ENCODE measurements at places on chromosomes 4 and X.

GRCh38 chr4:94523617-94524016 lies 71.9 kb downstream of the PDLIM5 start:
- no peak for DNase-seq

GRCh38 chr4:31678356-31678755 lies 958.2 kb downstream of the PCDH7 start:
- DNase-seq = no peak

DNA sequence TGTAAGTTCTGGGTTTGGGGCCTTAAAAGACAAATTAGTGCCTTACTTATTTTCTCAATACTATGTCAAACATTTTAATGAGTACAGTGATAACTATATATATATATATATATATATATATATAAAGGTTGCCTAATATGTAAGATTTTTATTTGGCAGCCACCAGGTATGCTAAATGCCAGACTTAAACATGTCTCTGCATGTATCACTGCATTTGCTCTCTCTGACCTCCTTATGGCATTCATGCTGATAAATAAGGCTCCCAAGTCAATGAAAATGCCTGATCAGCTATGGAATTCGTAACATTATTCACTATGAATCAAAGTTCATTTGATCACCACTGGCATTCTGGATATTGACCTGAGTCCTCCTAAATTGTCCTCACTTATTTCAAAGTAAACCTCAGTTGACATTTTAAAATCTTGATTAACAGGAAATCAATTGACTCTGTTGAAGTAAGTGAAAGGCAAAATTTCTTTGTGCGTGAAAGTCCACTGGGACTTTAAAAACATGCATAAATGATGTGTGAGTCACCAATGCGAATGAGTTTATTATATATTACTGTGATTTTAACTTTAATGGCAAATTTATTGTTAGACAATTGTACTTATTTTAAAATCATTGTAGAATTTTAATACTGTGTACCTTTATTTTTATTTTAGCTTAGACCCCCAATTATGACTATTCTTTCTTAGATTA lies 29.2 kb upstream of the AREG start:
- no peak for DNase-seq

DNA sequence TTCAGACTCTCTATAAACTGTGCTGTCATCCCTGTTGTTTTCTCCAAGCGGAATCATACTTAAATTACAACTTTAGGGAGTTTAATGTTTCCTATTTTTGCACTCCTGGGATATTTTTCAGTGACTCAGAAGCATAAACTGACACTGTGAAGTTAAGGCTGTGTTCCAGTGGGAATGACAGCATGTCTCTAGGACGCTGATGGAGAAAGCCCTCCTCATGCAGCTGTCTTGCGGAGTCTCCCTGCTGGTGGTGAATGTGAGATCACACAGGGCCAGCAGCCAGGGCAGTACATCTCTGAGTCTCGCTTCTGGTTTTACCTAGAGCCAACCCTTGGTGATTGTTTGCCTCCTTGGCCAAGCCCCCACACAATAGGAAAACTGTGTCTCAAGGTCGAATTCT lies 53.3 kb downstream of the NFKB1 start:
- DNase-seq = no peak

- no peak for DNase-seq
Measured at GRCh38 chr4:33739884-33740632, 2504.3 kb downstream of the ARAP2 start.

- DNase-seq = no peak
Measured at GRCh38 chrX:132532097-132532496, 43.3 kb upstream of the MBNL3 start.

- no peak for DNase-seq
Measured at GRCh38 chrX:79139446-79139845, 5.0 kb upstream of the GPR174 start.

DNA sequence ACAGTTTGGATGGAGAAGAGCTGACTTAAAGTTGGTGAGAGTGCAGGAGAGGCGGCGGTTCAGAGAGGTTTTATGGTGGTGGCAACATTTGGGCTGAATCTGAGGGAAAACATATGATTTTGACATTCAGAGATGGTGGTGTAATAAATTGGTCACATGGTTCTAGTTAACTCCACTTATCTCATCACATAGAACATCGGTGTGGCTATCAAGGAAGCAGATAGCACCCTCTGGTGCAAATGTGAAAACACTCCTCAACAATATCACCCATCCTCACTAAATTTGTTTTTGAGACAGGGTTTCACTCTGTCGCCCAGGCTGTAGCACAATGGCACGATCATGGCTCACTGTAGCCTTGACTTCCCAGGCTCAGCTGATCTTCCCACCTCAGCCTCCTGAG lies 28.8 kb downstream of the SUPT20HL2 start:
- DNase-seq = no peak

DNA sequence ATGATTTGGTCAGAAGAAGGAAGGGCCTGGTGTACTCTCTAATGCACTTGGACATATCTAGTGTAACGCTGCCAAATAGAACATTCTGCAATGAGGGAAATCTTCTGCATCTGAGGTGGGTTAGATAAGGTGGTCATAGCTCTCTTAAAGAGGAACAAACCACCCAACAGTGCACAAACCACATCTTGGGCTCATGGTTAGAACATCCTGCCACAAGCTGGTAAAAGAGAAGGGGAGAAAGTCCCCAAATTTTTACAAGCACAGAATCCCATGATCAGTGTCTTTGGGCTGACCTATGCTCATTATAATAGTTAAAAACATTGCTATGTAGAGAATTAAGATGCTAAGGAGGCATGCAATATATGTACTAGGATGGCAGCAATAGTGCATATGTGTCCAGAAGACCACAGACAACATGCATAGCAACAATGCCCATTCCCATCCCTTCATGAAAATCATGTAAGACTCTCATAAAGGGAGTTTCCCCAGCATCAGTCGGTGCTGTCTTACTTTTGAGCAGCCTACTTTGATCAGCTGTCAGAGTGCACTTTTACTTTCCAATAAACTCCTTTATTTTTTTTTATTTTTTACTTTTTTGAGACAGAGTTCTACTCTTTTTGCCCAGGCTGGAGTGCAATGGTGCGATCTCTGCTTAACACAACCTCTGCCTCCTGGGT lies 99.7 kb upstream of the SLC7A11 start:
- no peak for DNase-seq
